Left ventricle myocardium superior (tissue), 1 donor: ENCODE measurements at places on chromosomes 4 and X.

GRCh38 chrX:130552444-130553073 is 150.8 kb downstream of the RBMX2 start:
- DNase-seq: no peak

DNA sequence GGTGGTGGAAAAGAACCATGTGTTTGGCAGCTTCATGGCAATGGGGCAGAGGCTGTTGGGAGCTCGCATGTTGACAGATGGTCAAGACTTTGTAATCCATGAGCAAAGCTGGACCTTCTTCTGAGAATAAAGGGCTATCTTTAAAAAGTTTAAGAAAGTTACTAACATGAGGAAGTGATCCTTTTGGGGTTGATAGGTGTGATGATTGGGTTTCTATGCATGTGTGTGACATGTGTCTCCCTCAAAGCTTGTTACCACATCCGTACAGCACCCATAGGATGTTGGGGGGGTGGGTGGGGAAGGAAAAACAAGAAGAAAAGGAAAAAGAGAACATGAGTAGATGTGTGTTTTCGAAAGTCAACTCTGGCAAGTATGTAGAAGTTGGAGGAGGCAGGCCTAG is 123.0 kb upstream of the TLR3 start:
- DNase-seq: no peak

- DNase-seq: no peak
Measured at GRCh38 chrX:148601034-148601433, 100.6 kb downstream of the AFF2 start.

- DNase-seq: no peak
Measured at GRCh38 chr4:104859601-104860237, 287.0 kb upstream of the TET2 start.

GRCh38 chrX:66221856-66222255 is 57.8 kb downstream of the HEPH start:
- DNase-seq: no peak

- no peak for DNase-seq
Measured at GRCh38 chrX:38275615-38276014, 51.7 kb downstream of the RPGR start.

DNA sequence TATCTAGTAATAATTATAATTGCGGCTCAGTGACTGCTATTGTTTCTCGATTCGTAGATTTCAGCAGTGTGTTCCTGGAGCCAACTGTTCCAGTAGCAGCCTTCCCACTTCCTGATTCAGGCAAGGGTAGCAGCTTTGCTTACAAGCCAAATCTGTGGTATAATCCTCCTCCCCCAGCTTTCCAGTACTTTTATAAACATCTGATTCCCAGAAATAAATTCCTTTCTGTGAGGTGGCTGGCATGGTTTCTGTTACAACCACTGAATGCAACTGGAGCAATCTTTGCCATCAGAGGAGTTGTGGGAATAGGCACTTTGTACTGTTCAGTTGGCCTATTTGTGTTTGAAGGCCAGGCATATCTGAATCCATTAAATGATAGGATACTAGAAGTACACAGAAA is 80.0 kb downstream of the GLRA3 start:
- DNase-seq: no peak

GRCh38 chr4:149845743-149846142 is 30.1 kb upstream of the IQCM start:
- no peak for DNase-seq

GRCh38 chr4:16205298-16206164 is 20.7 kb downstream of the TAPT1 start:
- no peak for DNase-seq

DNA sequence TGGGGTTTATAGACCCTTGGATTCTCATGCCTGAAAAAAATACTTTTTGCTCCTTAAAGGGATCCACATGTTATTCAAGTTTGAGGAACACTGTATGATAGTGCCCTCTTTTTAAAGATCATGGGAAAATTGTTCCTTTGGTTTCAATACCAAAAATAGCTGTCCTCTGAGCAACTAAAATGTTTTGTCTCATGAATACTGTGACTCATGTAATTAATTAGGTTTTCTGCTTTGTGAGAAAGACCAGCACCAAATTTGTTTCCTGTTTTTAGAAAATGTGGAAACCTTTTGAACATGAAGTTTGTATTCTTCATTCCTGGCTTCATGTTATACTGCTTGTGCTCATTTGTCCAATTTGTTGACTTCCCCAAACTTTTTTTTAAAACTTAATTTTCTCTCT is 127.6 kb upstream of the SH3RF1 start:
- DNase-seq: no peak

GRCh38 chrX:46647251-46647650 is 73.7 kb downstream of the CHST7 start:
- DNase-seq: no peak

DNA sequence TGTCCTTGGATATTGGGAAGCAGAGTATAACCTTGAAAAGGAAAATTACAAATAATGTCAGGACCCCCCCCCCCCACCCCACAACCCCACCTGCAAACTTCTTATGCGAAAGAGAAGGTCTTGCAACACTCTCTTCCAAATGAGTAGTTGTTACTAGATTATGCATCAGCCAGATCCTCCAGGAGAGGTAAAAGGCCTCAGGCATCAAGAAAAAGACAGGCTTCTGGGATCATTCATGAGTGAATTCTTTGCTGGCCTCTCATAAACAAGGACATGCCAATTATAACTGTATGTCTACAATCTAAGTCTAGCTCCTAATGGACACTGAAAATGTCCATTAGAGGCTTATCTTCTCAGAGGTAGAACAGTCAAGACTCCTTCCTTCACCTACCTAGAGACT is 1443.3 kb downstream of the RAPGEF2 start:
- DNase-seq: no peak

GRCh38 chr4:1956631-1957030 is 52.1 kb downstream of the NELFA start:
- DNase-seq: no peak

- DNase-seq: no peak
Measured at GRCh38 chr4:159015841-159016240, 87.0 kb upstream of the RAPGEF2 start.

DNA sequence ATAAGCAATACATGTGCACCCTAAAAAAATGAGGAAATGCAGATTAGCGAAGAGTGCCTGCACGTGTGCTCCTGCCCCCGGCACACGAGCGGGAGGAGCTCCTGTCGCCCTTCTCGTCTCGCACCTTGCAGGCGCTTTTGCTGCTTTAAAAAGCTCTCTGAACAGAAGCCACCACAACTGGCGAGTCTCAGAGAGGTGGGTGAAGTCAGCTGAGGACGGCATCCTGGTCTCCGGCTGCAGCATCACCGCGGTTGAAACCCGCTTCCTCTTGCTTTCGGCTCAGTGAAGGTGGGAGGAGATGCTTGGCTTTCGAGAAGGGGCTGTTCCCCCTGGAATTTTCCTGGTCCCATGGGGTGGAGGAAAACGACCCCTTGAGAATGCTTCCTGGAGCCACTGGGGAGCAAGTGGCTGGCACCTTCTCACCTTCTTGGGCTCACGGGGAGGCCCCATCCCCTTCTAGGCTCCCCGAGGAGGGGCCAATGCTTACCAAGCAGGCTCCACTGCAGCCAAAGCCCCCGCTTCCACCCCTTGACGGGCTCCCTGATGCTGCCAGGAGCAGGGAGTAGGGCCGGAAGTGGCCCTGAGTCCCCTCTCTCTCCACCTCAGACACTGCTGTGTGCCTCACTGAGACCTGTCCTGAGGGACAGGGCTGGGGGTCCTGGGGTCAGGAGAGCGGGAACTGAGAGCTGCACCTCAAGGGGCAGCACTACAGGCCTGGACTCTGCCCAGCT is 29.2 kb upstream of the MXD4 start:
- no peak for DNase-seq

DNA sequence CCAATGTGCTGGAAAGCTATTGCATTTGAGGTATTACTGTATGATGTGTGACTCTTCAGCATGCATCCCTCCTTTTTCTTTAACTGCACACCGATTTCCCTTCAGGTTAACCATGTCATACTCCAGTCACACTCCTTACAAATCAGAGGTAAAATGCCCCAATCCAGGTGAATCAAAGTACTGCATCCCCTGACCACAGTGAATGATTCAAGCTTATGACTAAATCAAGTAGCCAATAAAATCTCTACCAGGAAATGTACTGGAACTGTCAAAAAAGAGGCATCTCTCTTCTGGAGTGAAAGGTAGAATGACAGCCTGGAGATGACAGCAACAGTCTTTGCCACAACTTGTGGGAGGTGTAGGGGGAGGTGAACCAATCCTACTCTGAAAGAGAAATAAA is 10.4 kb downstream of the ADAMTS3 start:
- DNase-seq: no peak

DNA sequence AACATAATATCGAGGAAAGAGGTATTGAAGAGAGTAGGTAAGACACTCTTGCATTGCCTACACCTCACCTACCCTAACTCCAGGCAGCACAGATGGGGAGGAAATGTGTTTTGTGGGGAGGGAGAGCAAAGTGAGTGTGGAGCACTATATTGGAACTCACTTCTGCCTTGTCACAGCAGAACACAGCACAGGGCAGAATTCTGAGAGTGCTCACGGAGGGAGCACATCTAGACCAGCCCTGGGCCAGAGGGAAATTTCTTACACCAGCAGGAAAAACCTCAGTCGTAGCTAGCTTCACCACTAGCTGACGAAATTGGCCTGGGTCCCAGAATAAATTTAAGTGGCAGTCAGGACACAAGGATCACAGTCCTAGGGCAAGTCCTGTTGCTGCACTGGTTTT is 517.3 kb downstream of the TMA16 start:
- DNase-seq: no peak

DNA sequence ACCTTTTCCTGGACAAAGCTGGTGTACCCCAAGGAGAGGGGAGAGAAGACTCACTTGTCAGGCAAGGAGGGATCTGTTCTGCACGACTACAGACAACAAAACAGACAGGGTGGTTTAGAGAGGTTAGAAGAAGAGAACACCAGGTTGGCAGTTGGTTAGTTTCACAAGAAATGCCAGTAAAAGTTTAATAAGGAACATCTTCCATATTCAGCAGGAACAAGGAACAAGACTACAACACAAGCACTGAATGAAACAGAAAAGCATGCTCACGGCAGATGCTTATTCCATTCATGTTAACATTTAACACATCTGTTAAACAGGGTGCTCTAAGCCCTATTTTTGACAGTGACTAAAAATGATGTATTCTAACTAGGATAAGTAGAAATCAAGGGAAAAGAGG is 158.2 kb downstream of the WDFY3 start:
- no peak for DNase-seq

DNA sequence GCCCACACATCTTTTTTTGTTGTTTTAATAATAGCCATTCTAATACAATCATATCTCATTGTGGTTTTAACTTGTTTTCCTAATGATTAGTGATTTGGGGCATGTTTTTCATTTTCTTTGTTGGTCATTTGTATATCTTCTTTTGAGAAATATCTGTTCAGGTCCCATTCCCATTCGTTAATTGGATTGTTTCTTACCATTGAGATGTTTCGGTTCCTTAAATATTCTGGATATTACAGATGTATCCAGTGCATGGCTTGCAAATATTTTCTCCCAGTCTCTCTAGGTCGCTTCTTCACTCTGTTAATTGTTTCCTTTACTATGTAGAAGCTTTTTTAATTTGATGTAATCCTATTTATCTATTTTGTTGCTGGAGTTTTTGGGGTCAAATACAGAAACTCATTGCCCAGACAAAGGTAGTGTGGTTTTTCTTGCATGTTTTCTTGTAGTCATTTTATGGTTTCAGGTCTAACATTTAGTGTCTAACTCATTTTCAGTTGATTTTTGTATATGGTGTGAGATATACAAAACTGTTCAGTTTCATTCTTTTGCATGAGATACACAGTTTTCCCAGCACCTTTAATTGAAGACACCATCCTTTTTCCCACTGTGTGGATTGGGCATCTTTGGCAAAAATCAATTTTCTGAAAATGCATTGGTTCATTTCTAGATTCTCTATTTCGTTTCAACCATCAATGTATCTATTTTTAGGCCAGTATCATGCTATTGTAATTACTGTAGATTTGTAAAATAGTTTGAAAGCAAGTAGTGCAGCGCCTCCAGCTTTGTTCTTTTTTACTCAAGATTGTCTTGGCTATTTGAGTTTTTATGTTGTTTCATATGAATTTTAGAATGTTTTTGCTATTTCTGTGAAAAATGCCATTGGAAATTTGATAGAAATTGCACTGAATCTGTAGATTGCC is 195.9 kb downstream of the SCFD2 start:
- no peak for DNase-seq

DNA sequence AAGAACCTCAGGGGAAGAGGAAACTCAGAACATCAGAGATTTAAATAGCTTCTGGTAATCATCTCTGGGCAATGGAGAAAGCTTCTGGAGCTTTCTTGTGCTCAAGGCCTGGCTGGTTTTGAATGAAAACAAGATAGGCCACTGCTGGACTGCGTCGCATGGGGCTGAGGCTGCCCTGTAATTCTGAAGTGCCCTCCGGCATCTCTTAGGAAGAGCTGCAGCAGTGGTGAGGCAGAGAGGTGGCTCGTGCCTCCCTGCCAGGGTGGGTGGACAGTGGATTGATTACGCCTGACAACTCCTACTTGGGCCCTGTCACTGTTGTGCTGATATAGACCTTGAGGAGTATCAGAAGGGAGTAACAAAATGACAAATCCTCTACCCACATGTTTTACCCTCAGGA is 279.7 kb downstream of the NR3C2 start:
- DNase-seq: no peak

GRCh38 chrX:104697294-104697693 is 131.3 kb downstream of the IL1RAPL2 start:
- DNase-seq: no peak

GRCh38 chrX:118520216-118521206 is 24.9 kb downstream of the DOCK11 start:
- DNase-seq: no peak

GRCh38 chr4:8278421-8279287 is 9.1 kb downstream of the HTRA3 start:
- DNase-seq: peak; percentile 49

- DNase-seq: no peak
Measured at GRCh38 chr4:73718375-73719373, 21.7 kb upstream of the CXCL8 start.

DNA sequence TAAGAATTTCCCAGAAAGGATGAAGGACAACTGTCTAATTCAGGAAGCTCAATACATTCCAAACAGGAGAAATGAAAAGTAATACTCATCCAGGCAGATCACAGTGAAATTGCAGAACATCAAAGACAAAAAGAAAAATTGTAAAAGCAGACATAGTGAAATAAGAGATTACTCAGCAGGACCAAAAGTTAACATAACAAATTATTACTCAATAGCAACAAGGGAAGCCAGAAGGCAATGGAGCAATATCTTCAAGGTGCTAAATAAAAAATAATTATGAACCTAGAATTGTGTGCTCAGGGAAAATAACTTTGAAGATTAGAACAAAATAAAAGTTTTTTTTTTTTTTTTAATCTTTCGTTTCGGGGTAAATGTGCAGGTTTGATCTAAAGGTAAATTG is 30.5 kb upstream of the ENPP6 start:
- DNase-seq: no peak

DNA sequence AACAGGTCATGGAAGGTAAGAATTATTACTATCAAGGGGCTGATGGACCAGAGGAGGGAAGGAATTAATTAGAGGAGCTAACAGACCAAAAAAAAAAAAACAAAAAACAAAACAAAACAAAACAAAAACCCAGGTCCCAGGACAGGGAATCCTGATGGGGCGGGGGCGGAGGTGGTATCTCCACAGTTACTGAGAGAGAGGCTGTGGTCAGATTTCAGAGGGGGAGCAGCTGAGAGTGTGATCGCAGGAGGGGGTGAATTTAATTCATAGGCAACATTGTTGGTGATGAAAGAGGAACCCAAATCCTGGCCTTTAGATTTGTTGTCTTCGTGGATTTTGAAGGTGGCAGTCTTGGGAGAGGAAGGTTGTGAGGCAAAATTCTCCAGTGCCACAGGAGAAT is 389.4 kb downstream of the UNC5C start:
- DNase-seq: no peak
